Activated CD8-positive, alpha-beta memory T cell treated with anti-CD3 and anti-CD28 coated beads, Interleukin-2, amount 10 ng/mL, durations not matched to agents 7 days and 5 days (primary cell): ENCODE measurements at places on chromosomes 12 and 14. TPM values are rescaled to one million over a fixed set of nuclear protein-coding genes. Genes with fewer than 3 reads are reported as not detected.

DNA sequence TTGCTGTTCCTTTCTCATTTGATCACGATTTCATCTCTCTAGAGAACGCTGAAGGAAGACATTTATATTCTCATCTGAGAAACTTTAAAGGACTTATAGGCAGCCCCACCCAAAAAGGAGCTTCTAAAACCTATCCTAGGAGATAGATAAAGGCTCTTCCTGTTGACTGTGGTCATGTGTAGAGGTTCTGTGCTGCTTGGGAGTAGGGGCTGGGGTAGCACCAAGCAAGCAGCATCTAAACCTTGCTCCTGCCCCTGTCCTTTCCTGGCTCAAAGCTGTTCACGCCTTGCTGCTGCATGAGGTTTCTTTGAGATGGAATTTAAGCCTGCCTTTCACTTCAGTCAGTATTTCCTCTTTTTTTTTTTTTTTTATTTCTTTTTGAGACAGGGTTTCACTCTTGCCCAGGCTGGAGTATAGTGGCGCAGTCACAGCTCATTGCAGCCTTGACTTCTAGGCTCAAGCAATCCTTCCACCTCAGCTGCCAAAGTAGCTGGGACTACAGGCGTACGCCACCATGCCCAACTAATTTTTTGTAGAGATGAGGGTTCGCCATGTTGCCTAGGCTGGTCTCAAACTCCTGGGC, 41.4 kb downstream of the RAB35 start:
- DNase-seq, result no peak
- H3K4me1 ChIP-seq, result peaks cover 7% of the 10 kb centered on the region
- H3K27me3 ChIP-seq, result no peaks in the 10 kb centered on the region
- peak overlapping the region; percentile 46 for H3K27ac ChIP-seq

DNA sequence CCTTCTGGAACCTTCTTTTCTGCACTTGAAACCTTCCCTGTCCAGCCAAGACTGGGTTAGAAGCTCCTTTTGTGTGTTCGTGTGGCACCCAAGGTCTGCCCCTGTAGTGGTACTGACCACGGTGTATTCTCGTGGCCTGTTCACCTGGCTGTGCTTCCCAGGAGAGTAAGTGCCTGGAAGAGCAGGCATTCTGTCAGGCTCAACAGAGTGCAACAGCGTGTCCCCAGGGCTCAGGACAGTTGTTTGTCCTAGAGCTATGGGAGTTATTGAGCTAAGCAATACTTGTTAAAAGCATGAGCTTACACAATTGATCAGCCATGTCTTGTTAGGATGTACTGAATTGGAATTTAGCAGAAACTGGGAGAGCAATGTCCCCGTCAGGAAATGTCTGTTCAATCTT, 12.9 kb upstream of the SLC38A2 start:
- no peaks in the 10 kb centered on the region for H3K27me3 ChIP-seq
- no peak for DNase-seq
- no peak overlapping the region for H3K4me3 ChIP-seq
- peaks cover 5% of the 10 kb centered on the region for H3K36me3 ChIP-seq
- H3K27ac ChIP-seq, result no peak overlapping the region

DNA sequence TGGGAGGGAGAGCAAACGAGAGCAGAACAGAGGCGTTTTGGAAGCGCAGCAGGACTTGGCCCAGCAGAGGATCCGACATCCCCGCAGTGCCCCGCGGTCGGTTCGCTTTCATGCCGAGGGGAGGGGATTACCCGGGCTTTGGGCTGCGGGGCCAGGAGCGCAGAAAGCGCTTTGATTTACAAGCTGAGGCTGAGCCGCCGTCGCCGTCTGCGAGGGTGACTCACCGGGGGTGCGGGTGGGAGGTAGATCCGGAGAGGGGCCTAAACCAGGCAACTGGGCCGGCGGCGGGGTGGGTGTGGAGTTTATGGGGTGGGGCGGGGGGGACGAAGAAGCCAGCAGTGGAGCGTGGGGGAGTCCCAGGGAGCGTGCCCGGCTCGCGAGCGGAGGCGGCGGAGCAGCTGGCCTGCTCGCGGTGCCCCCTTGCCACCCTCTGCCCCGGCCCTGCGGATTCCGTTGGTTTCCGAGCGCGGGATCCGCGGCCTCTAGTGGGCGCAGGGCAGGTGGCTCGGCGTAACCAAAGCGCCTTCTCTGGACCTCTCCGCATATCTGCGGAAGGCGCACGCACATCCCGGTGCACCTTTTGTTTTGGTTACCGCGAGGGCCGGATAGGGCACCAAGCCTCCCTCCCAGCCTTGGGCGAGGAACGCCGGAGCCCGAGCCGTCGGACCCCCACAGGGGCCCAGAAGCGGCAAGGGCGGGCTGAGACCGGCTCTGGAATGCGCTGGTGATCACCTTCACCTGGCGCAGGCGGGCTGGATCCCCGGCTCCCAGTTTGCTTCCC, 2.6 kb downstream of the SIX4 start:
- H3K36me3 ChIP-seq, result peaks cover 4% of the 10 kb centered on the region
- H3K4me3 ChIP-seq, result peak overlapping the region; percentile 75
- H3K27me3 ChIP-seq, result peaks cover 64% of the 10 kb centered on the region
- no peak overlapping the region for H3K27ac ChIP-seq
- peaks cover 11% of the 10 kb centered on the region for H3K4me1 ChIP-seq
- DNase-seq, result peak; percentile 56

DNA sequence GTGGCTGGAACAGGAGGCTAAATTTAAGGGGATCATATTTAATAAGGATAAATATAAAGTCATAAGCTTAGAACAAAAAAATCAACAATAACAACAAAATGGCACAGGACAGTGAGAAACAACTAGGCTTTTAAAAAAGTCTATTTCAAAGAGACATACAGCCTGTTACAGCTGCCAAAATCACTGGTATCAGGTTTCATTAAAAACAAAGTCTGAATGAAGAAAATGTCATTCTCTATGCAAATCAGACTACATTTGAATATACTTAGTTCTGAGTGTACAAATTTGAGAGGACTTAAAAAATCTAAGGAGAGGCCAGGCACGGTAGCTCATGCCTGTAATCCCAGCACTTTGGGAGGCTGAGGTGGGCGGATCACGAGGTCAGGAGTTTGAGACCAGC, 44.0 kb downstream of the TFCP2 start:
- no peaks in the 10 kb centered on the region for H3K27me3 ChIP-seq
- H3K4me3 ChIP-seq, result no peak overlapping the region
- H3K4me1 ChIP-seq, result peaks cover 3% of the 10 kb centered on the region
- peaks cover 13% of the 10 kb centered on the region for H3K36me3 ChIP-seq
- no peak for DNase-seq

DNA sequence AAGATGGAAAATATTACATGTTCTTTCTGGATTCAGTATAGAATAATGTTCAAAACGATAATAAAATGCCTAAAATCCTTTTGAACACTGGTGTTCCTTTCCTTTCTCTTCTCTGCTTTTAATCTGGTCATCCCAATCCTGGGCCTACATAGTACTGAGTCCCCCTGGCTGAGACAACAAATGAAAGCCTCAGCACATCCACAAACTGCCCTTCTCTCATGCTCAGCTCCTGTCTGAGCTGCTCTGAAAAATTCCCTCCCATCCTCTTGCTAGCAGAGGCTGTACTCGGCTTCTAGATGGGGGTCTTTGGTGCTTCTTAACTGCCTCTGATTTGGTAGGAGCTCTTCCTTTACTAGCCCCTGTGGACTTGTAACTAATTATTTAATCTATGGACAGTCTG, 232.3 kb downstream of the MED13L start:
- no peak overlapping the region for H3K27ac ChIP-seq
- no peak overlapping the region for H3K4me3 ChIP-seq
- no peaks in the 10 kb centered on the region for H3K27me3 ChIP-seq

DNA sequence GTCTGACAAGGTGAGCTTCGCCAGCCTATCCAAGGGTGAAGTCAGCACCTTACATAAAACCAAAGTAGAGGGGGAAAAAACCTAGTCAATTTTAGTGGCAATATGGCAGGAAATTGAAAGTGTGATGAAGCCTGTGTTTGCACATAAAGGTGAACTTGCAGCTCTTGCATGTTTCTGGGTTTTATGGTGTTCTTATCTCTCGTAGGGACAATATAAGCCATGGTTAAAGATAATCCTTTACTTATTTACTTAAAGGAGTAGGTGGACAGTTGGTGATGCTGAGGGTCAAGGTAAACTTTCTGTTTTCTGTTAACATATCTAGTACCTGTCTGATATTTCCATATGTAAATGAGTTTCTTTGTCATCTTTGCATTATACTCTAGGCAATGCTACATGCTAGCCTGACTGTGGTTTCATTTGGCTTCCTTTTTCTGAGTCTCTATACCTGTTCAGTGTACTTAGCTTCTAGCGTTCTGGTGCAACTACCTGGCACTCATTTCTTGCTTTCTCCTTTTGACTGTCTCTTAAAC, 32.8 kb downstream of the CCDC91 start:
- H3K4me1 ChIP-seq, result peaks cover 42% of the 10 kb centered on the region
- H3K27ac ChIP-seq, result peak overlapping the region; percentile 73
- H3K4me3 ChIP-seq, result peak overlapping the region; percentile 30
- peak; percentile 41 for DNase-seq

- no peak overlapping the region for H3K27ac ChIP-seq
- H3K4me3 ChIP-seq, result no peak overlapping the region
Measured at GRCh38 chr14:26414103-26414502, 183.7 kb downstream of the NOVA1 start.

- H3K4me3 ChIP-seq, result peak overlapping the region; percentile 65
- H3K27ac ChIP-seq, result no peak overlapping the region
- peaks cover 35% of the 10 kb centered on the region for H3K4me1 ChIP-seq
- DNase-seq, result no peak
- H3K36me3 ChIP-seq, result peaks cover 19% of the 10 kb centered on the region
Measured at GRCh38 chr12:48997719-48998496, 1.3 kb downstream of the DDN start.

GRCh38 chr14:38042322-38042721, 165.4 kb upstream of the SSTR1 start:
- H3K27me3 ChIP-seq, result no peaks in the 10 kb centered on the region
- H3K36me3 ChIP-seq, result no peaks in the 10 kb centered on the region
- no peaks in the 10 kb centered on the region for H3K4me1 ChIP-seq
- no peak overlapping the region for H3K27ac ChIP-seq
- no peak overlapping the region for H3K4me3 ChIP-seq
- no peak for DNase-seq

GRCh38 chr12:104790296-104791125, 167.6 kb downstream of the SLC41A2 start:
- H3K4me3 ChIP-seq, result no peak overlapping the region
- H3K4me1 ChIP-seq, result no peaks in the 10 kb centered on the region
- DNase-seq, result no peak
- H3K27me3 ChIP-seq, result peaks cover 5% of the 10 kb centered on the region

DNA sequence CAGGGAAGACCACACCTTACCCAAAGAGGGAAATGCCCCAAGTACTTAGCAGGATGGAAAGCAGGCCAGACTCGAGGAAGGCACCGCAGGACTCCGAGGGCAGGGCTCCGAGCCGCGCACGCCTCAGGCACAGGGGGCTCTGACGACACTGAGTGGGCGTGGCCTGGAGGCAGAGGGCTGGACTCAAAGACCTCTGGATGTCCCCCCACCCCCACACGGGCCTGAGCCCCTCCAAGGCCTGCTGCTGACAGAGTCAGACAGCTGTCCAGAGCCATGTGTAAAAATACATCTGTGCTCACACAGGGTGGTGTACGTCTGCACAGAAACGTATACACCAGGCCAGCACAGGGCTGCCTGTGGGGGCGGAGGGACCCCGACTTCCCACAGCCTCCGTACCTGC, 1.4 kb downstream of the AKT1 start:
- peaks cover 6% of the 10 kb centered on the region for H3K36me3 ChIP-seq
- peak overlapping the region; percentile 86 for H3K27ac ChIP-seq
- H3K4me3 ChIP-seq, result peak overlapping the region; percentile 88
- H3K4me1 ChIP-seq, result peaks cover 29% of the 10 kb centered on the region
- no peaks in the 10 kb centered on the region for H3K27me3 ChIP-seq

- no peaks in the 10 kb centered on the region for H3K36me3 ChIP-seq
- H3K27ac ChIP-seq, result no peak overlapping the region
- no peaks in the 10 kb centered on the region for H3K27me3 ChIP-seq
- H3K4me3 ChIP-seq, result no peak overlapping the region
Measured at GRCh38 chr12:105911966-105912365, 226.8 kb downstream of the NUAK1 start.

GRCh38 chr14:93379831-93380230, 32.8 kb downstream of the COX8C start:
- no peak for DNase-seq
- H3K4me3 ChIP-seq, result no peak overlapping the region
- no peaks in the 10 kb centered on the region for H3K4me1 ChIP-seq
- no peak overlapping the region for H3K27ac ChIP-seq

GRCh38 chr14:69334576-69334975, 63.5 kb downstream of the ERH start:
- no peaks in the 10 kb centered on the region for H3K36me3 ChIP-seq
- peaks cover 13% of the 10 kb centered on the region for H3K27me3 ChIP-seq
- peaks cover 25% of the 10 kb centered on the region for H3K4me1 ChIP-seq

GRCh38 chr12:68453876-68454275, 121.7 kb upstream of the MDM1 start:
- H3K4me1 ChIP-seq, result peaks cover 78% of the 10 kb centered on the region
- no peak overlapping the region for H3K4me3 ChIP-seq
- no peak for DNase-seq
- peaks cover 9% of the 10 kb centered on the region for H3K36me3 ChIP-seq

- no peaks in the 10 kb centered on the region for H3K27me3 ChIP-seq
- DNase-seq, result no peak
- H3K4me3 ChIP-seq, result no peak overlapping the region
- H3K4me1 ChIP-seq, result no peaks in the 10 kb centered on the region
- H3K27ac ChIP-seq, result no peak overlapping the region
Measured at GRCh38 chr12:45703942-45704341, 25.6 kb upstream of the ARID2 start.

GRCh38 chr12:124884587-124885438, 21.1 kb upstream of the SCARB1 start:
- DNase-seq, result no peak
- H3K36me3 ChIP-seq, result no peaks in the 10 kb centered on the region
- no peaks in the 10 kb centered on the region for H3K27me3 ChIP-seq
- H3K4me3 ChIP-seq, result no peak overlapping the region
- H3K27ac ChIP-seq, result no peak overlapping the region
- peaks cover 7% of the 10 kb centered on the region for H3K4me1 ChIP-seq

GRCh38 chr14:78592616-78593219, 422.5 kb downstream of the NRXN3 start:
- DNase-seq, result no peak
- no peak overlapping the region for H3K27ac ChIP-seq
- H3K27me3 ChIP-seq, result no peaks in the 10 kb centered on the region
- no peaks in the 10 kb centered on the region for H3K36me3 ChIP-seq
- H3K4me3 ChIP-seq, result no peak overlapping the region
- no peaks in the 10 kb centered on the region for H3K4me1 ChIP-seq

- DNase-seq, result no peak
- peaks cover 8% of the 10 kb centered on the region for H3K36me3 ChIP-seq
- H3K4me3 ChIP-seq, result no peak overlapping the region
- H3K4me1 ChIP-seq, result peaks cover 41% of the 10 kb centered on the region
- peaks cover 10% of the 10 kb centered on the region for H3K27me3 ChIP-seq
Measured at GRCh38 chr12:27335364-27336281, 3.0 kb downstream of the BMAL2 start.

GRCh38 chr12:121649322-121649721, 20.1 kb downstream of the MORN3 start:
- H3K27ac ChIP-seq, result peak overlapping the region; percentile 75
- H3K27me3 ChIP-seq, result no peaks in the 10 kb centered on the region
- H3K4me1 ChIP-seq, result peaks cover 30% of the 10 kb centered on the region
- H3K4me3 ChIP-seq, result no peak overlapping the region
- DNase-seq, result no peak
- peaks cover 21% of the 10 kb centered on the region for H3K36me3 ChIP-seq

Gene CDK17
- total RNA-seq, result 32.7 TPM

Gene WNT1
- total RNA-seq, result 1.2 TPM

Gene C3AR1
- total RNA-seq, result 10.7 TPM

Gene SCARB1
- total RNA-seq, result 17.2 TPM

Gene RASSF8
- 1.4 TPM for total RNA-seq

Gene OTOGL
- not detected for total RNA-seq

Gene PRH2
- not detected for total RNA-seq

Gene IRF9
- total RNA-seq, result 238 TPM

Gene G2E3
- total RNA-seq, result 36.2 TPM

Gene NUP37
- total RNA-seq, result 74.1 TPM

Gene FAM186B
- total RNA-seq, result not detected

Gene PPP2R3C
- 47.1 TPM for total RNA-seq

Gene PMEL
- total RNA-seq, result 0.23 TPM
